NCI-H2081 (cell line): ENCODE measurements at places on chromosomes 5 and 9.

DNA sequence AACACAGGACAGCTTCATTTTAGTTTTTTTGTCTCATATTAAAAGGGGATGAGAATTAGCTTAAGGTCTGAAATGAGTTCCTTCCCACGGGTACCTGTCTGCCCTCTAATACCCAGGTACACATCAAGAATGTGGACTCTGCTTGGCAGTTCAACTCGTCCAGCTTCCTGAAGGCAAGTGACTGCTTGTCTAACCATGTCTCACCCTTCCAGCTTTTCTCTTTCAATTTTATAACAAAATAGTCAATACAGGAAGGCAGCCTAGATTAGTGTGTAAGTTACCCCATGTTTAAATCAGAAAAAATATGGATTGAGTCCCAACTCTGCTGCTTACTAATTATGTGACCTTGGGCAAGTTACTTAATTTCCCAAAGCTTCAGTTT is 50.5 kb upstream of the C5orf46 start:
- no peak for DNase-seq

DNA sequence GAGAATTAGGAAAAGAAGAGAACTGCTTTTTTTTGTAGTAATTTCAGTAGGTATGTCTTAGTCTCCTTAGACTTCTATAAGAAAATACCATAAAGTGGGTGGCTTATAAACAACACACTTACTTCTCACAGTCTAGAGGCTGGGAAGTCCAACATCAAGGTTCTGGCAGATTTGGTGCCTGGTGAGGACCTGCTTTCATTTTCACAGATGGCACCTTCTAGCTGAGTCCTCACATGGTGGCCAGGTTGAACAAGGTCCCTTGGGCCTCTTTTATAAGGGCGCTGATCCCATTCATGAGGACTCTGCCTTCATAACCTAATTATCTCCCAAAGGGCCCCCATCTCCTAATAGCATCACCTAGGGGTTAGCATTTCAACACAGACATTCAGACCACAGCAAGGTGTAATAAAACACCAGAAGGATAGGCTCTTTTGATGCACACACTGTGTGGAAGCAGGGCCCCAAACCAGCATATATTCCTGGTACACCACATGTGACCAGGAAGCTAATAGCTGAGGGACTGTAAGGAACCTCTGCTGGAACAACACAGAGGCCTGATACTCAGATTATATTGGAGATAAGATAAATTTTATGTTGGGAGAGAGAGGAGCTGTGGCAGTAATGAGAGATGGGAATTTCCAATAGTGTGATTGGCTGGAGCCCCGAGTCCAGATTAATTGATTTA is 384.9 kb downstream of the RAB3C start:
- no peak for DNase-seq

- DNase-seq: no peak
These were observed 839 bp downstream of the GABRG2 start for GRCh38 chr5:162068412-162068811.

GRCh38 chr9:292915-293314 is 78.2 kb downstream of the DOCK8 start:
- DNase-seq: no peak

- no peak for DNase-seq
These were observed 394.5 kb downstream of the SPATA31D1 start for GRCh38 chr9:82382887-82383616.

GRCh38 chr5:40834391-40834848 is 602 bp downstream of the RPL37 start:
- DNase-seq: peak; percentile 47

DNA sequence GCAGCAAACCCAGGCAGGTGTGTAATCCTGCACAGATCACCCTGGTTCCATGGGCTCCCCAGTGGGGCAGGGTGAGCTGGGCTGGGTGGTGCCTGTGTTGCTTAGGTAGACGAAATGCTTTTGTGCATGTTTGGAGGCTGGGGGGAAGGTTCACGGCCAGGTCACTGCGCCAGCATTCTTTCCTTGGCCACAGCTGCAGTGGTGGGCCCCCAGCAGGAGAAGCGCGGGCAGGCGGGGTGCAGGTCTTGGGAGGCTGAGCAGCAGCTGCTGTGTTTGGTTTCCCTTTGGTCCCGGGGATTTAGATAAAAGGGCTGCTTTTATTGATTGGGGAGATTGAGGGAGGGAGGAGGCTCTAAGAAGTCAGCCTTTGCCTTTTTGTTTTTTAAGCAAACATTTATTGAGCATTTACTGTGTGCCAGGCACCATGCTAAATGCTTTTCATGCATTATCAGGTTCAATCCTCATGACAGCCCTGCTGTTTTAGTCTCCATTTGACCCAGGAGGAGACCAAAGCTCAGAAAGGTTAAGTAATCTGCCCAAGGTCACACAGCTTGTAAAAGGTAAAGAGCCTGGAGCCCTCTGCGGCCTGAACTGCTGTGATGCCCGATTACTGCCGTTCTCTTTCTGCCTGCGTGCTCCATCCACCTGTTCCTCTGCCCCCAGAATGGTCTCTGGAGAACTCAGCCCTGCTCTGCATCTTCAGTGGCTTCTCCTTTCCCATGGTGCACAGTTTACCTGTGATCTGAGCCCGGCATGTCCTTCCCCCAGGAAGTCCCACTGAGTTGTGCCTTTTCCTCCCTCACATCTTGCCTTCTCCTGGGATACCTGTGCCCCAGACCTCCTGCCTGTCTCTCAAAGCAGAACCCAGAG is 94.4 kb downstream of the MACROH2A1 start:
- DNase-seq: no peak

- DNase-seq: no peak
These were observed 423.3 kb upstream of the ADAMTS16 start for GRCh38 chr5:4716781-4717180.

DNA sequence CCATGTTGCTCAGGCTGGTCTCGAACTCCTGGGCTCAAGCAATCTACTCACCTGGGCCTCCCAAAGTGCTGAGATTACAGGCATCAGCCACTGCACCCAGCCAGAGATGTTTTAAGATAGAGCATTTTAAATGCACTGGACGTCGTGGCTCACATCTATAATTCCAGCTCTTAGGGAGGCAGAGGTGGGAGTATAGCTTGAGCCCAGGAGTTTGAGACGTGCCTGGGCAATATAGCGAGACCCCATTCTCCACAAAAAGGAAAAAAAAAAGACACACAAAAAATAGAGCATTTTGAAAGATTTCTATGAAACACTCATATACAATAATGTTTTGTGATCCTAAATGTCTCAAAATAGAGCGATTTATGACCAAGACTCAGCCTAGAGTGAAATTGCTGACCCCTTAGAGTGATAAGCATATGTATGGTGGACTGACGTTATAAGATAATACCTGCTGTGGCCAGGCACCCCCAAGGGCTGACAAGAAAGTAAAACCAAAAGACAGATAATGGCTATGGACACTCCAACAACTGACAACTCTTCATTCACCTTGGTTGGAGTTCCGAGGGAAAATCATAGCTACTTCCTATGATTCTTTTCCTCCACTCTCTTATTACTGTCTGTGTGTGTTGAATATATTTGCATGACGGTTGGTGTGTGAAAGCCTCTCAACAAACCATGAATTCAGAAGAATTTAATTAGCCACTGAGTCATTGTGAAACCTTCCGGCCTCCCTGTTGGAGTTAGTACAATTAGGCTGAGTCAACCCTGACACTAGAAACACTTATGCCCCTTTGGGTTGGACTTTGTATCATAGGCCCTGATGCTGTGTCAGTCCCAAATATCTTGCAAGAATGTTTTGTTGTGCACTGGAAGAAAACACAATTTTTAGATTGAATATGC is 526.5 kb upstream of the NUDT12 start:
- no peak for DNase-seq

DNA sequence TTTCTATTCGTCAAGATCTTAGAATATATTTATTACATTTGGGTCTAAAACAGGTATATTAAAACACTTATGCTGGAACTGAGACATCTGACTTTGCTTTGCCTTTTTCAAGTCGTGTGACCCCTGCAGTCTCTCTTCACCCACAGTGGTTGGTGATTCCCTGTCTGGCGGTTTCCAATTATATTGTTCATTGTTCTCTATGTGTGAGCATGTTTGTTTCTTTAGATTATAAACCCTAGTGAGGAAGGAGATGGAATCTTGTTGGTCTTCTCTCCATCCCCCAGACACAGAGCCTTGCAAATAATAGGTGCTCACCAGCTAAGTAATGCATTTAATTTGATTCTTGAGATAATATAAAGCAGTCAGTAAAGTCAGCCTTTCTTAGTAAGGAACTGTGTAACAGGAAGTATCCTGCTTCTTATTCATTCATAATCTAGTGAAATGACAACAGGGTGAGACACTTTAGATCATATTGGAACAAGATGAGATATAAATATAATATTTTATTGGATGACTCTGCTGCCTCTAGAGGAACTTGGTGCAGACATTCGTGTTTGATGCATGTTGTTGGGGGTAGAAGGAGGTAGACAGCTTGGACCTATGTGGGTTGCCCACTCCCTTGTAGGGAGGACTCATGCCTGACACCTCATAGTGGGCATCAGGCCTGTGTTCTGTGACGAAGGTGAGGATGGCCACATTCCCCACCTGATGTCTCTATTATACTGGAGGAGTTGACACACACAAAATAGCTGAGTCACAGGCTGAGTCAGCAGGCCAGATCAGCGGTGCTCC is 88.1 kb downstream of the FGF1 start:
- no peak for DNase-seq

- DNase-seq: no peak
These were observed 37.8 kb upstream of the KIF2A start for GRCh38 chr5:62268234-62268633.

- no peak for DNase-seq
These were observed 104.6 kb upstream of the SPATA31C2 start for GRCh38 chr9:88242879-88243278.

- DNase-seq: peak; percentile 36
These were observed 74.4 kb downstream of the SLC28A3 start for GRCh38 chr9:84266087-84266561.

- peak; percentile 100 for DNase-seq
These were observed 177.5 kb downstream of the ZDHHC21 start for GRCh38 chr9:14515571-14516198.

- DNase-seq: no peak
These were observed 15.7 kb upstream of the TSSK1B start for GRCh38 chr5:113450462-113450861.

DNA sequence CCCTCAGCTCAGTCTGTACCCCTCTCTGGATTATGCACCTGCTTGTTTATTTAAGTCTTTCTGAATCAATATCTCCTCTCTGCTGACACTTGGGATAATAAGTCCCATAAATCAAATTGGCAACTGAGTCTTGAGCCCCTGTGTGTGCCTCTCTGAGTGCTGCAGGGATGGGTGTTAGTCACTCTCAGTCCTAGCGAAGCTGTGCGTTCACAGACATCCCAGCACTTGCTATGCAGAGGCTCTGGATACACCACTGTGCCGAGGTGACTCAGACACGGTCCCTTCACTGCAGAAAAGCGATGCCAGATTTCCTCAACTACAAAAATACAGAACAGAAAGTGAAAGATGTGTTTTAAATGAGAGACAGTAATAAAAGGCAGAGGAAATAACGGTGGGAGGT is 4.1 kb upstream of the KCNMB1 start:
- DNase-seq: no peak

DNA sequence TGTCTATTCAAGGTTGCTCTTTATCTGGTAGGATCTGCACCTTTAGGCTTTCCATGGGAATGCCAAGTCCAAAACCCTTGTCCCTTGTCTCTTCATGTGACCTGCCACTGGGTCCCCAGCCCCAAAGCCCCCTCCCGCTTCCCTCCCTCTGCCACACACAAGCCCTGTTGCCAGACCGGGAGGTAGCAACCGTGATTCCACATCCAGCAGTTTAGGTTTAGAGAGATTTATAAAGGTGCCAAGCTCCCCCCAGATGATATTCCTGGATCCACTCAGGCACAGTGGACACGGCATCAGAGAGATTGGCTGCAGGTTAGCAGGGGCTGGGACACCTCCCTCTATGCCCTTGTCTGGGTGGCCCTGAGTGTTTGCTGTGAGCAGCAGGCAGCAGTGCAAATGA is 504.7 kb downstream of the CCDC171 start:
- no peak for DNase-seq

GRCh38 chr5:169001394-169001793 is 299.5 kb downstream of the SLIT3 start:
- DNase-seq: no peak

- peak; percentile 91 for DNase-seq
These were observed 69.2 kb upstream of the CCDC180 start for GRCh38 chr9:97237951-97238889.

GRCh38 chr9:37509536-37509935 is 23.8 kb downstream of the POLR1E start:
- no peak for DNase-seq

DNA sequence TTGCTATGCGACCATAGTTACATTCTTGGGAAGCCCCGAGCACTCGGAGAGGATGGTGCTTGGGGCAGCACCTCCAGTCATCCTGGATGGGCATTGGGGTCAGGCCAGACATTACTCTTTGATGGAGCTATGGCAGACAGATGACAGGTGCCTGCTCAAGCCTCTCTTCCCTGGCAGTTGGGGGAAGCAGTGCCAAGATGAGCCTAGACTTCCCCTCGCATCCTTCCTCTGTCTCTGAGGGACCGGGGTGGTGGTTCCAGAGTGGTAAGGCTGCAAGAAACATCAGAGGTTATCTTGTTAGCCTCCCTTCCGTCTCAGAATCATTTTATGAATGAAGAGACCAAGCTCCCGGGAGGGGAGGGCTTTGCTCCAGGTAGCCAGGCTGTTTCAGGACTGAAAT is 2.8 kb upstream of the HMCN2 start:
- no peak for DNase-seq

- DNase-seq: no peak
These were observed 174.4 kb downstream of the HSPA4 start for GRCh38 chr5:133226186-133226585.

- no peak for DNase-seq
These were observed 129.7 kb downstream of the ARL15 start for GRCh38 chr5:54180630-54181031.

DNA sequence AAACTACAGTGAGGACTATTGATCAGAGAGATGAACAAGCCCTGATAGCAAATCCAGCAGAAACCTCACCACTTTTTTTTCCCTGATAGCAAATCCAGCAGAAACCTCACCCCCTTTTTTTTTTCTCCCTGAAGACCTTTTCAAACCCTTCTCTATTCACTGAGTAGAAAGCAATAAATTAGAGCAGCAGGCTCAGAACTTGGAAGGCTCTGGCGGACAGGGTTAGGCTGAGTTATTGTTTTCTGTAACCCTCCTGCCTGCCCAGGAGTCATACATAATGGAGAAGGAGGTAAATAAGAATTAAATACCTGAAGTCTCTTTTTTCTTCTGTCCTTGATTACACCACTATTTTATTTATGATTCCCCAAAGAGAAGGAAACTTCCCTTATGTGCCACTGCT is 136.3 kb upstream of the SNX2 start:
- DNase-seq: no peak

DNA sequence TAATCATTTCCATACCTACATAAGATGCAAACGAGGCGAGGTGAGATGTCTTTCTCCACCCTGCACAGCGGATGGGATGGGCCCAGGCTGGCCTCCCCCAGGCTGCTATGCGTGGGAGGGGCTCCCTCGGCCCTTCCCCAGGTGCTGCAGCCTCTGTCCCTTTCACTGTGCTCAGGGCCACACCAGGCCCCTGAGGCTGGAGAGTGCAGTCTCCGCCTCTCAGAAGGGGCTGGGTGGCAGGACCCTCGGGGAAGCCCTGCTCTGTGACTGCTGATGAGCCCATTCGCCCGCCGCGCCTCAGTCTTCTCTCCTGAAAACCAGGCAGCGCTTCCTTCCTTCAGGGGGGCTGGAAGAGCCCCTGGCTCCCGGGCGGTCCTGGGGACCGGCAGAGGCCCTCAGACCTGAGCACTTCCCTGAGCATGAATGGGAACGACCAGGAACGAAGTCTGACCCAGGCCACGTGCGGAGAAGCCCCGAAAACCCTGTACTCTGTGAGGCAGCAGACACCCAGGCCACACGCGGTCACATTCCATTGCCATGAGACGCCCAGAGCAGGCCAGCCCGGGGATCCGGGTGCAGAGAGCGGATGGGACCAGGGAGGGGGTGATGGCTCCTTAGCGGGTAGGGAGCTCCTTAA is 21.9 kb upstream of the NOTCH1 start:
- no peak for DNase-seq
